ENCODE measurements at places on chromosomes 4 and X. TPM values are rescaled to one million over a fixed set of nuclear protein-coding genes. Genes with fewer than 3 reads are reported as not detected.

The PIR gene
- total RNA-seq = 165 TPM

The DMP1 gene
- not detected for total RNA-seq

The ODAPH gene
- total RNA-seq = not detected

The PPBP gene
- total RNA-seq = not detected

The PDZD11 gene
- total RNA-seq = 43.2 TPM

The SLC49A3 gene
- total RNA-seq = 9.9 TPM
